ENCODE measurements at places on chromosomes 3 and 15. TPM values are rescaled to one million over a fixed set of nuclear protein-coding genes. Genes with fewer than 3 reads are reported as not detected.

The AADACL2 gene
- 0.16 TPM for total RNA-seq

The RASL12 gene
- total RNA-seq, result 183 TPM

The TLR9 gene
- not detected for total RNA-seq

The ADAMTS9 gene
- 20.2 TPM for total RNA-seq

The KLHL6 gene
- 1.4 TPM for total RNA-seq

All from right atrium auricular region (tissue), 2 donors.